ENCODE measurements at places on chromosomes 12 and 14. TPM values are rescaled to one million over a fixed set of nuclear protein-coding genes. Genes with fewer than 3 reads are reported as not detected.

FOXJ2 gene
- 6.9 TPM for total RNA-seq

RPGRIP1 gene
- 0.11 TPM for total RNA-seq

HRK gene
- 0.33 TPM for total RNA-seq

DNA sequence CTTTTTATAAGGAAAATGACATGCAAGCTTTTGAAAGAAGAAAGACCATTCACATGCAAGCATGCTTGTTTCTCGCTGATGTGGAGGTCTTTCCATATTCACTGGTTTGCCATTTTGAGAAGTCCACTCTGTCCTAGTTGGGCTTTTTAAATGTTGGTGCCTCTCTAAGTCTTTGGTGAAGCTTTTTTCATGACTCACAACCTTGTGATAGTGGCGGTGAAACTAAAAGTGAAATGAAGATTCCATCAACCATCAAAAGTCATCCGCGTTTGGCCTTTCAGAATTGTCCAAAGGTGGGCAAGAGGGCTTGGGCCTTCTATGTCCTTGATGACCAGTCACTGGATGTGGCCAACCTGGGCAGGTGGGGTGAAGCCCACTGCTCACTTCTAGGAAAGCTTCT is 4.3 kb downstream of the LRRC74A start:
- DNase-seq, result no peak

DNA sequence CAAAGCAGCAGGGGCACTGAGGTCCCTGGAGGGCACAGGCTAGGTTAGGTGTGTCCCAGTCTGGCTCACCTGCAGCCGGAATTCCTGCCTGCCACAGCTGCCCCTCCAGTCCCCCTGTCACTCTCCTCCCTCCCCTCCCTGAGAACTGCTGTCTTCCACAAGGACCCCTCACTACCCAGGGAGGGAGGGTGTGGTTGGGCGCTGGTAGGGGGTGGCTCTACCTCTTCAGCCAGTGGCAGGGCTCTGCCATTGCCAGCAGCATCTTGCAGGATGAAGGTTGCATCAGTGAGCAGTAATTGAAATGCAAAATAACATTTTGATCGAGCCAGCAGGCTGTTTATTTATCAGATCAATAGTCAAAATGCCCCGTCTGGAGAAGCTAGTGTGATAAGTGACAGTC is 45.7 kb downstream of the ESRRB start:
- DNase-seq, result peak; percentile 82

DNA sequence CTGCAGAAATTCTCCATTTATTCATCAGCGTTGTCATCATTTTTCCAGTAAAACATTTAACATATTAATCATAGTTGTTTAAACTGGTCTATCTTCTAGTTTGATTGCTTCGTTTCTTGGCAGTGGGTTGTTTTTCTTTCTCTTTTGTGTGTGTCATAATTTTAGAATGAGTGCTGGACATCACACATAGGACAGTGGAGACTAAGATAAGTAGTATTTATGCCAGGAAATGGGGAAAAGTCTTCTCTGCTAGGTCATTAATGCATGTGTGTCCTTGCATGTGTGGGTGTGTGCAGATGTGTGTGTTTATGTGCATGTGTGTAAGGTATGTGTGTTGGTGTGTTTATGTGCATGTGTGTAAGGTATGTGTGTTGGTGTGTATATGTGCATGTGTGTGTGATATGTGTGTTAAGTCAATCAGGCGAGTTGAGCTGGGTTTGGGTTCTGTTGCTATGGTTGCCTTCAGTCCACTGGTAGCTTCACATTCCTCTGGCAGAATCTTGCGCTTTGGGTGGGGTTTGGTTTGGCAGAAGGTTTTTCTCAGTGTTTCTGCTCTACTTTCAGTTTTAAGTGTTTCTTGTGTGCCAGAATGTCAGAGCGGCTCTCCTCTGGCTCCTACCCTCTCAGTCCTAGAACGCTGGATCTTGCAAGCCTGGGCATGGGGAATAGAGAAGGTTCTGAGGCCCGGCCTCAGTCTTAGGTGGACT is 7.8 kb upstream of the ADGRD1 start:
- DNase-seq, result no peak

Measured in H7 (cell line).